NCI-H460 (cell line): ENCODE measurements at places on chromosomes 1 and 21. TPM values are rescaled to one million over a fixed set of nuclear protein-coding genes. Genes with fewer than 3 reads are reported as not detected.
A peak's percentile ranks its signal among the peaks of the same experiment; 100 is the strongest.

Gene LAPTM5
- total RNA-seq = not detected in 2 replicates

Gene ACTA1
- not detected in 2 replicates for total RNA-seq

Gene KLHL20
- total RNA-seq = 30.1 and 30.5 TPM in 2 replicates

Gene LCE6A
- not detected in 2 replicates for total RNA-seq

DNA sequence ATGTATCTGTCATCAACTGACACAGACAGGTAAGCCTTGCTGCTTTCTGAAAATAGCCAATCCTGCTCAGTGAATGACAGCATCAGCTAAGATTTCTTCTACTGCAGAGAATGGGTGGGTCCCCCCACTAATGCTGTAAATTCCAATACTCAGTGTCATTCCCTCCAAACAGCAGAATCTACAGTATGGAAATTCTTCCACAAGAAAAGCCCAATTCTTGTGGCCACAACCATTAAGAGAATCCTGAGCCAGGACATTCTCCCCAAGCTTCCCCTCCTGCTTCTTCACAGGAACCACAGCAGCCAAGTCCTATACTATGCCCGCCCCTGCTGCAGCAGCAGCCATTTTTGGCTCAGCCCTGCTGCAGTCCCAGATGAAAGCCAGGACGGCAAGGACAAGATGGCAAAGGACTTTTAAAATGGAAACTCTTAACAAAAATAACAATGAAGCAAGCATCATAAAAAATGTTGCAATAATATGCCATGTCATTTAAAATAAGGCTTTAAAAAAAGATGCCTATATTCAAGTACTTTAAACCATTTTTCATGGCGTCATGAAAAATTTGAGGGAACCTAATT is 26.8 kb downstream of the EIF4G3 start:
- peak; percentile 38 for DNase-seq

DNA sequence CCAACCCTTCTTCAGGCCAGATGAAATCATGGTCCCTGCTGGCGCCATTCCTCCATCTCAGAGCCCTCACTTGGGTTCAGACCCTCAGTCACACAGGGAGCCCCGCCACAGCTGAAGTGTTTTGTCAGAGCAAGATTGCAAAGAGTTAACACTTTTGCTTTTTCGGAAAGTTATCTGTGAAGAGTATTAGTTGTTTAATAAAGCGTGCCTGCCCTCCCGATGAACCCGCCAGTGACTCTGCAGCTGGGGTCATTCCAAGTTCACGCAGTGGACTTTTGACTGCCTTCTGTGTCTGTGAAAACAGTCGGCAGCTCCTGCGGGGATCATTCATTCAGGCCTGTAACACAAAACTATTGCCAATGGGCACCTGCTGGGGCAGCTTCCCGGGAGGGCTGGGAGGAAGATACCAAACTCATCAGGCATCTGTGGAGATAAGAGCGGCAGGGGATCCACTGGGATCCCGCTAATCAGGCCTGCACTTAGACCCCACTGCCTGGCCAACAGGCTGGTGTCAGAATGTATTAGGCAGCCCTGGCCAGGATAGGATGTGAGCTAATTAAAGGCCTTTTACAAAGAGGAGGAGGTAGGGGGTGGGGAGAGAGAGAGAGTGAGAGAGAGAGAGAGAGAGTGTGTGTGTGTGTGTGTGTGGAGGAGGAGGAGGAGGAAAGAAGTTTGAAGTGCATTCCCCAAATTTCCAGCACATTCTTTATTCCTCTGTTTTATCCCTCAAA is 184.5 kb downstream of the DHRS3 start:
- DNase-seq = no peak

DNA sequence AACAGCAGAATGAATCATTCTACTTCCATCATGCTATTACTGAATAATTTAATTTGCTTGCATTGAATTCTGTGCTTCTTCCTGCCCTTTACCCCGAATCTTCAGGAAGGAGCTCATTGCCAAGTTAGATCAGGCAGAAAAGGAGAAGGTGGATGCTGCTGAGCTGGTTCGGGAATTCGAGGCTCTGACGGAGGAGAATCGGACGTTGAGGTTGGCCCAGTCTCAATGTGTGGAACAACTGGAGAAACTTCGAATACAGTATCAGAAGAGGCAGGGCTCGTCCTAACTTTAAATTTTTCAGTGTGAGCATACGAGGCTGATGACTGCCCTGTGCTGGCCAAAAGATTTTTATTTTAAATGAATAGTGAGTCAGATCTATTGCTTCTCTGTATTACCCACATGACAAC is 44.2 kb downstream of the MAP3K7CL start:
- no peak for DNase-seq

- DNase-seq = no peak
Measured at GRCh38 chr1:36866169-36866814, 168.0 kb downstream of the GRIK3 start.

DNA sequence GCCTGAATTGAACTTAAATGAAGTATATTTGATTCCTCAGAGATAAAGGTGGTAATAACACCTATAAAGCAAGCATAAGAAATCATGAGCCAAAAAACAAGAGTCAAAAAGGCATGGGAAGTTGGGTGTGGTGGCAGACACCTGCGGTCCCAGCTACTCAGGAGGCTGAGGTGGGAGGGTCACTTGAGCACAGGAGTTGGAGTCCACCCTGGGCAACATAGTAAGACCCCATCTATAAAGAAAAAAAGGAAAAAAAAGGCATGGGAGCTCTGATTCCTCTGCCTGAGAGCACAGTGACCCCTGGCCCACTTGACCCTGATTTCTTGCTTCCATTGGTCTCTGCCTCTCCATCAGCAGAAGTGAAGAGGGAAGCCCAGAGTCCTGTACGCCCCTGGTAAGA is 40.3 kb downstream of the MT1HL1 start:
- DNase-seq = no peak

DNA sequence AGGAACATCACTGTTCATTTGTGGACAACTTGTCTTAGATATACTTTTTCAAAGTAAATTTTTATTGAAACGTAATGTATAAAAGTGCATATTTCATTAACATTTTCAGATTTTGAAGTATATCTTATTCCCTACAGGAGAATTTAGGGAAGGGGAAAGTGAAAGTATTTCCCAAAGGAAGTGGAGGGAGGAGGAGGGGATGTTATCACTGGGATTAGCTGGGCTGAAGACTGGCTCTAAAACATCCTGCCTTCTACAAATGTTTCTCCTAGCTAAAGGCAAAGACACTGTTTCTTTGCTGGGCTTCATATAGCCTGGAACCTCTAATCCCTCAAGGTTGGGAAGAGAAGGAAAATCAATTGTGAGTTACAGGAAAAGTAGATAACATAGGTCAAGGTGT is 7.1 kb upstream of the ZNF697 start:
- DNase-seq = no peak

DNA sequence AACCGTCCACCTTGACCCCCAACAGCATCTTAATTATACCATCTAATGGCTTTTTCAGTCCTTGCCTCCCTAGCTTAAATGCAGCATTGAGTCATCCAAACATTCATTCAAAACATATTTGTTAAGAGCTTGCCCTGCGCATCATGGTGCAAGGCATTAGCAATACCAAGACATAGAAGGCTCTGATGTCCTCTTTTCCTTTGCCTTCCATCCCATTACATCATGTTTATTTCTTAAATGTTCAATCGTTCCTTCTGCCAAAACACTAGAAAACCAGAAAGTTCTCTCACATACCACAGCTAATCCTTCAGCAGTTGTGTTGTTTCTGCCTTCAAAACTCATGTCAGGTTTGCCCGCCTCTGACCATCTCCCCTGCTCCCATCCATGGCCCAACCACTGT is 29.8 kb upstream of the VTCN1 start:
- no peak for DNase-seq

DNA sequence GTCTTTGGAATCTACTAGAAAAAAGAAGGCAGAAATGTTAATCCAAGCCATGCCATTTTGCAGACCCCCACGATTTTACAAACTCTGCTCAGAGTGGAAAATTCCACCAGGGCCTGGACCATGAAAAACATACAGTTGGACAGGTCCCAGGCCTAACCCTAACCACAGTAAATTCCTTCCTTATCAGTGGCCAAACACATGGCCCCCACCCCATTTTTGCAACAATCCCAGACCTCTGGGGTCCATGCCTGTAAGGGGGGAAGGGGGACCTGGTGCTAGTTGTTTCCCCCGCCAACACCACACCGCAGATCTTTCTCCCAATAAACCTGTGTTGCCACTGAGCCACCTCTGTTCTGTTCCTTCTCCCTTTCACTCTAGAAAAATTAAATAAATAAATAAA is 1352.7 kb downstream of the AMY1C start:
- no peak for DNase-seq
